ENCODE measurements at places on chromosomes 1 and 21. TPM values are rescaled to one million over a fixed set of nuclear protein-coding genes. Genes with fewer than 3 reads are reported as not detected.
A peak's percentile ranks its signal among the peaks of the same experiment; 100 is the strongest.

The ARHGAP29 gene
- 15.2 TPM for total RNA-seq

- no peak for DNase-seq
These were observed 14.9 kb upstream of the SLC44A5 start for GRCh38 chr1:75625795-75626194.

The HDGF gene
- total RNA-seq = 280 TPM

DNA sequence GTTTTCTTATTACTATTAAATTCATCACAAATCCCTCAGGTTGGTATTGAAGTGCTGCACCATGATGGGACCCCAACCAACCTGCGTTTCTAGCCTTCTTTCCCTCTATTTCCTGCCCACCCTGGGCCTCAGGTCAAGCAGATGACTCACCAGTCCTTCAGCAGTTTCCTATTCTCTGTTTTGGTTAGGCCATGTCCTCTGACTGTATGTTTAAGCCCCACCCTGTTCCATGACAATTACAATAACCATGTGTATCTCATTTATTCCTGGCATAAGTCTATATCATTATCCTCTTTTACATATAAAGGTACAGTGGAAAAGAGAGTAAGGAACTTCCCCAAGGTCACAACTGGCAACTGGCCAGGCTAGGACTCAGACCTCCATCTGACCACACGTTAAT, 5.3 kb upstream of the FAM78B start:
- DNase-seq = no peak

DNA sequence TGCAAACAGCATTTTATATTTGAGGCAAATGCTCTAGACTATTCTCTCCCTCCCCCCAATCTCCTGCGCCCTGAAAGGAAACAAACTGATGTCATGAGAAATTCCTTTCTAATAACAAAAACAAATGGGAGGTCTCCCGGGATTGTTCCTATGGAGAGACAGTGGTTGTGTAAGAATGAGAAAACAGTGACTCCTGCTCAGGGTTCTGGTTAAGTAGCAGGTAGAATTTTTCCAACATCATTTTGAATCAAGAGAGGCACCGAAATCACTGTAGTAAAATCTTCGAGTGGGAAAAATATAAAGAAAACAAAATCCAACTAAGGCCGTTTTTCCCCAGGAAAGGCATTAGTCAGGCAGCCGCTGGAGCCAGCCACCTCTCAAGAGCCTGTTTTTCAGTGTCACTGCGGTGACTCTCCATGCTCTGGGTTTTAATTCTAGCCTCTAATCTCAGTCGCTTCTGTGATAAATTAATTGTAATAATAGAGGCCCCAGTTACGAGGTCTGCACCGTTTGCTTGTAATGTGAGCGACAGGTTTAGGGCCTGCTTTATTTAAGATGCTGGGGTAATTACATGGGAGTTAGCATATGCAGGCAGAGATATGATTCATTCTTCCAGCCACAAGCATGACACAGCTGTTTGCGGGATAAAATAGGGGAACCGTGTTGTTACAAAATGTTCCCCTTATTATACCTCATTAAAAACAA, 80.3 kb downstream of the RNF220 start:
- DNase-seq = no peak

DNA sequence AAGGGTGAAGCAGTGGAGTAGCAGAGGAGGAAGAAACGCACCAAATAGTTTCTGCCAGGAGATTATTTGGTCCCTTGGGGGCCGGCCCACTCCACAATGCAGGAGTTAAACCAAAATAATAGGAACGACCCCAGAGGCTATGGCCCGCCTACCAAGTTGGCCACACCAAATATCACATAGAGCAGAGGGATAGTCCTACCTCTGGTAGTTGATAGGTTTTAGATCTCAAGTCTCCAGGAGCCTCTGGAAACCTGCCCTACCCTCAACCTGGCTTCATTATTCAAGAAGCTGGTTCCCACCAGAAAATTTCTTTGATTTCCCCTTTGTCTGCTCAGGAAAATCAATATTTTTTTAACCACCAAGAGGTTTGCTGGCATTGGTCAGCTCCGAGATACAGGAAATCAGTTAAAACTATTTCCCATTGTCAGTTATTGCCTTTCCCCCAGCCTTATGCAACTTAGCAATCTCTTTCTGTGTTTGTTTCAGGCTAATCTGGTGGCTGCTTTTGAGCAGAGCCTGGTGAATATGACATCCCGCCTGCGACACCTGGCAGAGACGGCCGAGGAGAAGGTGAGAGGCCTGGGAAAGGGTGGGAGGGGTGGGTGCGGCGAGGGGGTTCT, 35.5 kb upstream of the IPO9 start:
- DNase-seq = no peak

- DNase-seq = no peak
These were observed 202.6 kb downstream of the GRIK1 start for GRCh38 chr21:29737186-29737585.

DNA sequence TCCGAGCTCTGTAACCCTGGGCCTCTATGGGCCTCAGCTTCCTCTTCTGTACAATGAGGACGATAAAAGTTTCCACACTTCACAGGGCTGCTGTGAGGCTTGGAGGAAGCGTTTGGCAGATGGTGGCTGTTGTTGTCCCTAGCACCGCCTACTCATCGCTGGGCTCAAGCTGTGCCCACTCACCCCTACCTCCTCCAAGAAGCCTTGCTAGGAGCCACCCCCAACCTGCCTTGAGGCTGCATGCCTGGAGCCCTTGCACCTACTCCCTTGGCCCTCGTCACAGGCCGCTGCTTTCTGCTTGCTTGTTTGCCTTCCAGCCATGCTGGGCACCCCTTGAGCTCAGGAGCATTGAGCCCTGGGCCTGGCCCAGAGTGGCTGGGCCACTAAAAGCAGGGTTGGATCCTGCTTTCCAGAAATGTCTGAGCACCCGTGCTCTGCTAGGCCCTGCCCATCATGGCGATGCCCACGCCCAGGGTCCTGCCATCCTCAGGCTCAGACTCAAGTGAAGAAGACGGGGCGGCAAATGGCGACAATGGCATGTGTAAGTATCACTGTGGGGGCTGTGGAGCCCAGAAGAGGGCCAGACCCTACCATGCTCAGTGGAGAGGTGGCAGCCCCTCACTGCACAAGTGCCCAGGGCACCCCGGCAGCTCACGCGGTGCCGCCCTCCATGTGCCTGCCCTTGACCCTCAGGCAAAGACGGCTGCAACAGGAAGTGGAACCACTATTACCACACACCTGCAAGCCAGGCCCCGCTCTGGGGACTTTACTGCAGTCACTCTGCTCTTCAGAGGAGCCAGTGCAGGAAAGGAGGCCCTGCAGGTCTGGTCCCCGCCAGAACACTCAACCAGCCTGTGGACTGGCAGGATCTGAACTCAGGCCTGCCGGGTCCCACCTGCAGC, 9.5 kb downstream of the SH3BGRL3 start:
- no peak for DNase-seq

The NBPF3 gene
- 20.1 TPM for total RNA-seq

The PRELP gene
- total RNA-seq = 0.14 TPM

DNA sequence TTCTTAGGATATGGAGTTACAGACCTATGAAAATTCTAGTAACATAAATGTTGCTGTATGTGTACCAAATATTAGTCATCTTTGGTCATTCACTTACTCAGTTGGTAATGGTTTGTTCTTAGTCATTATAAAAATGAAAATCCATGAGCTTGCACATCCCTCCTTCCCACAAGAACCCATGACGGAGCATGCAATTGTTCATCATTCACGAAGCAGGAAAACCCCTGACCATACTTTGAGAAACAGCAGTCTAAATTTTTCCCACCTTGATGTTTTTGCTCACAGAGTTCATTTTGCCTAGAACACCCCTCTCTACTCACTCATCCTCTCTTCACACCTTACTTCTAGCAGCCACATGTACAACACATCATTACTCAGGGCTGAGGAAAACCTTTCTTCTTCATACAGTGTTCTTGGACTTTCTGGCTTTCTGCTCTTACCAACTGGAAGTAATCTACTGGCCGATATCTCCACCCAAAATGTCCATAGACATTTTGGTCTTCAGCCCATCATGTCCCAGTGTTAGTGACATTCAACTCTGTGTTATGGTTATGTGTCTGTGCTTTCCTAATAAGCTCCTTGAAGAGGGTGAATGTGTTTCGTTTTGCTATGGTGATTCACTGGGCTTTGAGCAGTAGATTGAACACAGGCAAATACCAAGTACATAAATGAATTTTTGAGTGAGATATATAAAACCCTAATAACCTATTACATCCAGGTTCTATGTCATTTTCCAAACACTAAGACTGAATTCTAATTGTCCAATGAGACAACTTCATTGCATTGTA, 189.9 kb downstream of the ZC3H11B start:
- no peak for DNase-seq

DNA sequence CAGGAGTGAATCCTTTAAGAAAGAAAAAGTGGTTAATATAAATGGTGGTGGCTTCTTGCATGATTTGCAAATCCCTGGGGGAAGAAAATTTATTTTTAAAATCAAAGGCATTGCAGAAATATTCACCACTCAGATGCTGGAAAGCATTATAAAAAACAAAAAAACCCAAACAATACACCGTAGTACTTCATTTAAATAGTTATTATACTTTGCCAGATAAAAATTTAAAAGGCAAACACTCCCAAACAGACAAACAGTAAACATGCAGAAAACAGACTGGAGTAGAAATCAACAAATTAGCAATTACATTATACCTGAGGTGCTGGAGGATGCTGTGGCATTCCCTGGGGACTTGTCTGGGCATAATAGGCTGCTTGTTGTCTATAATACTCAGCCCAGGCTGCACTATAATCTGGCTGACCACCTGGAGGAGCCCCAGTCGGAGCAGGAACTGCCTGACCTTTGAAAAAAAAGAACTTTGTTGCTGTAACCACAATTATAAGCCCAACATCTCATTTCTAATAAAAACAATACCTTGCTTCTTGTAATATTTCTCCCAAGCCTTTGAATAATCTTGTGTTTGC, 29.9 kb downstream of the FUBP1 start:
- no peak for DNase-seq

The LCE1C gene
- not detected for total RNA-seq

The SH2D5 gene
- 0.53 TPM for total RNA-seq

The TNFRSF25 gene
- 68.3 TPM for total RNA-seq

DNA sequence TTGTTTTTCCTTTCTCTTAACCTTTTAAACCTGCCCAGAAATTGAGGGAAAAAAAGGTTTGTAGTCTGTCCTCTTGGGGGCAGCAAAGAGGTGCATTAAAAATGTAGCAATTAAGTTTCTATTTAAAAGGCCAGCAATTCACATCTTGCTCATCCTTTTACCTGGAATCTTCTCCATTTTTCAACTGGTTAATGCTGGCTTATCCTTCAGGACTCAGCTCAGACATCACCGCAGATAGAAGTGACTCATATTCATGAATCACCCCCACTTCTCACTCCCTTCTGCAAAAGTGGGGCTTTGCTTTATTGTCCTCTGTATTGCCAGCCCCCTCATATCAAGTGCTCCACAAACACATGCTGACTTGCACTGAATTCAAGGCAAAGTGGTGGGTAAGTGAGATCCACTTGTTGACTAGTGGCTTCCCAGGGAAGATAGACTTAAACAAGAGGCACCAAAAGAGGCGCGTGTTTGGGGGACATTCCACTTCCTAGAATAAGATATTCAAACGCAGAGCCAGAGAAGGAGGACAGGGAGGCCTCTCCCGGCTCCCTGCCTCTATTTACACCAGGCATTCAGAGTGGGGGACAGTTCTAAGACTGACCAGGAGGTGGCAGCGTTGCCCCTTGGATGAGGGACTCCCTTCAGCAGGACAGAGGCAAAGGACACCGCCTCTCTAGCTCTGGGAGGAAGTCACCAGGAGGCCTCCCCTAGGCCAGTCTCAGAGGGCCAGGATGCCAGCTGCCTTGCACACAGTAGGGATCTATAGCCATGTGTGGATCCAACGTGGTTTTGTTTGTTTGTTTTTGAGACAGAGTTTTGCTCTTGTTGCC, 23.2 kb upstream of the ZNF648 start:
- peak; percentile 86 for DNase-seq

GRCh38 chr1:166947398-166948043, 27.8 kb downstream of the ILDR2 start:
- peak; percentile 39 for DNase-seq

The NRAS gene
- 58.9 TPM for total RNA-seq

The SMCP gene
- total RNA-seq = not detected

The OPTC gene
- not detected for total RNA-seq

- DNase-seq = no peak
These were observed 408.3 kb downstream of the DSCAM start for GRCh38 chr21:40438616-40439015.

DNA sequence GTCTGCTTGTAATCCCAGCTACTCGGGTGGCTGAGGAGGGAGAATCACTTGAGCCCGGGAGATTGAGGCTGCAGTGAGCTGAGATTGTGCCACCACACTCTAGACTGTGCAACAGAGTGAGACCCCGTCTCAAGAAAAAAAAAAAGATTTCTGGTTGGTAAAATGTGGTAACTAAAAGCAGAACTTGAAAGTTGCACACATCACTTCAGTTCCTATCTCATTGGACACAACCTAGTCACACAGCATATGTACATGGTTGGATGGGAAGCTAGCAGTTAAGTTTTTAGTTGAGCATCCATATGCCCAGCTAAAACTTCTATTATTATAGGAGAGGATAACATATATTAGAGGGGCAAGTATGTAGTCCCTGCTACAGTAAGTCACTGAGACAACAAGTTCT, 22.1 kb downstream of the BCAS2 start:
- no peak for DNase-seq

DNA sequence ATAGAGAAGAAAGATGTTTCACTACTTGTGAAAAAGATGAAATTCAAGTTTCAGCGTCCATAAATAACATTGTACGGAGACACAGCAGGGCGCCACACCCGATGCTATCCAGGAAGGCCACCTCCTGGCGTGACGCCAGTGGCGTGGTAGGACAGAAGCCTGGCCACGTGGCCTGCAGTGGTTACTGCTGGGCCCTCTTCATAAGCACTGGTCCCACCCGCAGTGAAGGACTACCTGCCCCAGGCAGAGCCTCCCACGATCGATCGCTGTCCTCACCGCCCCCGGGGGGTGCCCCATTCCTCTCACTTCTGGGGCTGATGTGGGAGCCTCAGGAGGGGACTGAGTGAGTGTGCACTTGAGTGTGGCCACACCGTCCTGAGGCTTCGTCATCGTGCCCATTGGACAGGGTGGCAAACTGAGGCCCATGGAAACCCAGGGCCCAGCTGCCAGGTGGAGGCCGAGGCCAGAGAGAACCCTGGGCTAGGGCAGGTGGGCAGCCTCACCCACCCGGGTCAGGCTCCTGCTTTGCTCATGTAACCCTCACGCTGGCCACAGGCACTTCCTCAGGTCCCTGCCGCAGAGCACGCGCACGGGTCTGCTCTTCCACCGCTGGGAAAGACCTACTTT, 11.7 kb upstream of the HES5 start:
- no peak for DNase-seq

The ELAPOR1 gene
- 14.6 TPM for total RNA-seq

The COA6 gene
- total RNA-seq = 32.6 TPM
